ENCODE measurements at places on chromosomes 6 and 20.

DNA sequence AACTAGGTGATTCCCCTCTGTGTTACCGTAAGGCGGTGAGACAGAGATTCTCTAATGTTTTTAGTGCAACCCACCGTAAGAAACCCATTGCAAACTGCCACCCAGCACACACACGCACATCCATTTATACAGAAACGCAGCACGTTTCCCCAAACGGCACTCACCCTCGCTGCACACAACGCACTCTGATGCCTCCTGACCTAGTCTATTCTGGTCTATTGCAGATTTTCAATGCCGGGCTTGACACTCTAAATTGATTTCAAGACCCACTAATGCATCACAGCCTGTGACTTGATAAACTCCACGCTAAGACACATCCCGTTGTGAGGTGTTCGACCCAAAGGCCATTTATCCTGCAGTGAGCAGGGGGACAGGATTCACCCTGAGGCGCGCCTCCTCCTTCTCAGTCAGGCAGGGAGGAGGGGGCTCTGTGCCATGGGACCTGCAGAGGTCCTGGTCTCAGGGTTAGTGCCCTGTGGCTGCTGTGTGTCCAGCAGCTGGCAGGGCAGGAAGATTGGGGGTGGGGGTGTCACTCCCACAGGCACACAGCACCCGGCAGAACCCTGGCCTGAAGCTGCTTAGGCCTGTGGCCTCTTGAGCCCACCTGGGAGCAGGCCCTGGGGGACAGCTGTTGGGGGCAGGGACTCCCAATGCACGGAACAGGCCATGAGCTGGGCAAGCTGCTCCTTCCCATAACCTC is 335.6 kb downstream of the PREX1 start:
- no peak for DNase-seq

GRCh38 chr6:98839781-98840361 is 5.5 kb downstream of the POU3F2 start:
- DNase-seq = no peak

DNA sequence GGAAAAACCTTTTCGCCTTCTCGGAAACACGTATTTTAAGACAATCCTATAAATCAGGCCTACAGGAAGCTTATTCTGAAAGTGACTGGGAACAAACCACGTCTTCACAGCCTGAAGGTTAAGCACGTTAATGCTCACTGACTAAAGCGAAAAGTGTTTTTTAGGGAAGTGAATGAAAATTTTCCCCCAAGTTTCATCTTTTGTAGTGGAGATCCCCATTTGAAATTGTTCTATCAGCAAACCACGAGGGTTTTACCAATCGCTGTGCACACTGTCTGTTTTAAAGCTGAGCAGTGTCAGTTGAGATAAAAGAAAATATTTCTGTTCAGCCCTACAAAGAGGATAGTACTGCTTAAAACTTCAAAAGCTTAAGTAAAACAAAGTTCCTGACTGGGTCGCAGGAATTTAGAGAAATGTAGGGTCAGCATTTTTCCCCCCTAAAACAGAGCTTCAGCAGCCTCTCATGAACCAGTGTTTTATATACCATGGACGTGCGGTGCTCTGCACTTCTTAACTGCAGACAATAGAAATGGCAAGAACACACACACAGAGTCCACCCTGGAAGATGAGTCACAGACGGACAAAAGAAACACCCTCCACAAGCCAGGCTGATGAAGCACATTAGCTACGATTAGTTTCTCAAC is 34.9 kb downstream of the SLC22A23 start:
- no peak for DNase-seq

DNA sequence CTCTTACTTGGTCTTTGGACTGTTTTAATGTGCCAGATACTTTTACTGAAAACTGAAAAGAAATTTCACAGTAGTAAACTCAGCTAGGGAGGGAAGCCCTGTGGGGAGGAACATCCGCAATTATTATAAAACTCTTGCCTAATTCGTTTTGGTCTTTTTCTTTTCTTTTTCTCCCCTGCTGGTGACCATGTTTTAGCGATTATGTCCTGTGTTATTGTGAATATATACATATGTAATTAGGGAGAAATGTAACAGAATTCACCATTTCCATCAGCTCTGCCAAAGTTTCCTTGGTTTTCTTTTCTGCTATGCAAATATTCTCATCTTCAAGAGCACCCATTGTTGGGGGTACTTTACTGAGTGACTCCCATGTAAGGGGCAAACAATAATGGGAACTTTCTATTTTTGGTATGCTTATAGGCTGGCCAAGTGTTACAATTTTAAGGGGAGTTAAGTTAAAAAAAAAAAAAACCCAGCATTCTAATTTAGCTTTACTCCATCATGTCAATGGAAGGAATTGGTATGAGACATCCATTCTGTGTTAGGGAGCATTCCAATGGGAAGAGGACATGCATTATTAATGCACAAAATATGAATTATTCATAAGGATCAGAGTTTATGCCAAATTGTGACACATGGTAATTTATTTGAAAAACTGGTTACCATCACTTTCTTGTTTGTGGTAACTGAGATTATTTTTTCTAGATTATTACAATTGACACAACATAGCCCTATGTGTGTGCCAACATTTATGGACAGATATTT is 2.0 kb downstream of the DOK5 start:
- DNase-seq = no peak

GRCh38 chr6:38774929-38775707 is 60.0 kb downstream of the DNAH8 start:
- no peak for DNase-seq

DNA sequence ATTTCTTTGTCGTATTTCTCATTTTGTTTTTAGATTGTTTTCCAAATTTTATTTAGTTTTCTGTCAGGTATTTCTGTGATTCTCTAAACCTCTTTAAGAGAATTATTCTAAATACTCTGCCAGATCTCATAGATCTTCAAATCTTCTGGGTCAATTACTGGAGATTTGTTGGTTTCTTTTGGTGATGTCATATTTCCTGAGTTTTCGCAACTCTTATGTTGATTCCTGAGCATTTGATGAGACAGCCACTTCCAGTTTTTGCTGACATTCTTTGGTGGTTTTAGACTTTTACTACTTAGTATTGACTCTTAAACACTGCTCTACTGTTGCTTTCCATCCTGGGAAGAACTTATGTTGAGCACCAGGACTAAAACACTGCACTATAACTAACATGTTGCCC is 21.9 kb downstream of the ADGB start:
- DNase-seq = no peak

DNA sequence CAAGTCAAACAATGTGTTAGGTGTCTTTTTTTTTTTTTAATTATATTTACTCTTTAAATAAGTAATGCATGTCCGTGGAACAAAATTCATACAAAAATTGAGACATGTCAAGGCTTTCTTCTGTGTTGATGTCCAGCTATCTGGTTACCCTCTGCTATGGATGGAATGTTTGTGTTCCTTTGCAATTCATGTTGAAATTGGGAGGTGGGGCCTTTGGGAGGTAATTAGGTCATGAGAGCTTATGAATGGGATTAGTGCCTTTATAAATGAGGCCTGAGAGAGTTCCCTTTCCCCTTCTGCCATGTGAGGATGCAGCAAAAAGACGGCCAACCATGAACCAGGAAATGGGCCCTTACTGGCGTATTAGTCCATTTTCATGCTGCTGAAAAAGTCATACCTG is 83.1 kb upstream of the KCNG1 start:
- DNase-seq = no peak

DNA sequence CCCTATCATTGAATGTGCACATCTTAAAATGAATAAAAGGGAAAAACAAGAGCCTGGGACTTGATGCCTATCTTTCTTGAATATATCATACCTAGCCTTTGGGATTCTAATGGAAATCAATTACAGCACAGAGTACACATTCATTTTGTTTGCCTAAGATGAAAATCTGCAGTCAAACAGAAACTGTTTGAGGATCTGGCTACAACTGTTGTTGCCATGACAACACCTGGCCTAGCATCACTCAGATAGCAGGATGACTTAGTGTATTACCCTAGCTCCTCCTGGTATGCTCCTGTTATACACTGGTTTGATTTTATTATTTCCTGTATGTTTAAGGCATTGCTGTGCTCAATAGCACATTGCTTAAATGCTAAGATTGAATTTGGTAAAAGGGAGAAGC is 71.5 kb upstream of the LAMP5 start:
- DNase-seq = no peak

DNA sequence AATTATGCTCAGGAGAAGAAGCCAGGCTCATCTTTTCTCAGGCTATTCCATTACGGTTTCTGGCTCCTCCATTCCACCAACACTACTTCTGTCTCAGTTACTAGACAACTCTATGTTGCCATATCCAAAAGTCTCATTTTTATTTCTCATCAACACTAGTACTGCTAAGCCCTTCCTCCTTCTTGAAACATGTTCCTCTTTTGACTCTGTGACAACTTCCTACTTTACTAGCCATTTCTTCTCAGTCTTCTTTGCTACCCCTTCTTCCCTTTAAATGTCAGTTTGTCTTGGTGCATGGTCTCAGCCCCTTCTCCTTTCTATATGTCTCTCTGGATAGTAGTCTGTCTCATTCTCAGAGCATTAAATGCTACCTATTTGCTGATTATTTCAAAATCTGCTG is 7.1 kb upstream of the ADGRG6 start:
- DNase-seq = no peak

DNA sequence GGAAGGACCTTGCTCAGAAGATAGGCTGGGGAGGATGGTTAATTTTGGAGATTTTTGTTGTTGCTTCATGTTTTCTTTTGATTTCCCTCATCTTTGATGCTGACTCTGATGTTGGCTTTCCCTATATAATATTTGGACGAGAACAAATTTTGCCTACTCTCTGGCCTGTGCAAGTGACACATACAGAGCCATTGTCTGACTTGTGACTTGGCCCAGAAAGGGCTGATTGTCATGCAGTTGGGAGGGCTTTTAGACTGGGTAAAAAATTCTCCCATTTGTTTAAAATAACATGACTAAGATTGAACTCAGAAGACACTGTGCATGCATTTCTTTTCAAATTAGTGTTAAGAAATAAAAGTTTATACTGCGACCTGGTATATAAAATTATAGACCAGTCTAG is 98.6 kb upstream of the SUPT3H start:
- no peak for DNase-seq

DNA sequence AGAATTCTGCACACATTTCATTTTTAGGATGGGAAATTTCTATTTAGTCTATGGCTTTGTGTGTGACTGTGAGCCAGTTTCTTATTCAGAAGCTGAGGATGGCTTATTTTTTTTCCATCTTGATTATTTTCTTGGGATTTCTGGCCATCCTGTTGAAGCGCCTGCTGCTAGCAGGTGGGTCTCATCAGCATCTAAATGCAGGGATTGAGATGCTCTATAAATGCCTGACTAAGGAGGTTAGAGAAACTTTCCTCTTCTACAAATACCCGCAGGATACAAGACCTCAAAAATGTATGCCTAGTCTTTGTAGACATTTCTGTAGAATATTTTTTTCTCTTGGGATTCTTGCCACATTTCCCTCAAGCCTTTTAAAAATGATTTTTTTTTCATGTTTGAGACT is 138.0 kb upstream of the CCN2 start:
- DNase-seq = no peak

- DNase-seq = peak; percentile 97
These were observed 95.5 kb upstream of the AGPAT4 start for GRCh38 chr6:161369339-161369738.

GRCh38 chr20:36881888-36882287 is 6.0 kb downstream of the TLDC2 start:
- no peak for DNase-seq

GRCh38 chr20:53774461-53775203 is 181.0 kb upstream of the ZNF217 start:
- peak; percentile 93 for DNase-seq

DNA sequence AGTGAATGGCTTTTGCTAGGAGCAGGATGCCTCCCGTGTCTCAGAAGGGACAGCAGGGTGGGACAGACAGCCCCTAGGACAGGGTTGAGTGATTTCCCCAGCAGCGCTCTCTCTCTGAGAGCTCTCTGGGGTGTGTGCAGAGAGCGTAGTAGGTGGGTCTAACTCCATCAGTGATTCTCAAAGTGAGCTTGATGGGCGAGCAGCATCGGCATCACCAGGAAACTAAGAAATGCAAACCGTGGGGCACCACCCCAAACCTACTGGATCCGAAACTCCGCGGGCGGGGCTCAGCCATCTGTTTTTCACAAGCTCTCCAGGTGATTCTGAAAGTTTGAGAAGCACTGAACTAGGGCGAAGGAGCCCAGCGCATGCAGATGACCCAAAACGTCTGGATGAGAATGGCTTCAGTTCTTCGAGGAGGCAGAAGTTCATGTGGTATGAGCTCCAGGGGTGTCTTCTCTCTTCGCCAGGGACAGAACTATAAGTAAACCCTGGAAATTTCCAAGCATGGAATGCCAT is 119.6 kb upstream of the RNF24 start:
- DNase-seq = no peak

- no peak for DNase-seq
These were observed 190.9 kb downstream of the OTOR start for GRCh38 chr20:16939051-16939450.

- peak; percentile 60 for DNase-seq
These were observed 172.9 kb downstream of the ADGRG6 start for GRCh38 chr6:142474531-142475289.

DNA sequence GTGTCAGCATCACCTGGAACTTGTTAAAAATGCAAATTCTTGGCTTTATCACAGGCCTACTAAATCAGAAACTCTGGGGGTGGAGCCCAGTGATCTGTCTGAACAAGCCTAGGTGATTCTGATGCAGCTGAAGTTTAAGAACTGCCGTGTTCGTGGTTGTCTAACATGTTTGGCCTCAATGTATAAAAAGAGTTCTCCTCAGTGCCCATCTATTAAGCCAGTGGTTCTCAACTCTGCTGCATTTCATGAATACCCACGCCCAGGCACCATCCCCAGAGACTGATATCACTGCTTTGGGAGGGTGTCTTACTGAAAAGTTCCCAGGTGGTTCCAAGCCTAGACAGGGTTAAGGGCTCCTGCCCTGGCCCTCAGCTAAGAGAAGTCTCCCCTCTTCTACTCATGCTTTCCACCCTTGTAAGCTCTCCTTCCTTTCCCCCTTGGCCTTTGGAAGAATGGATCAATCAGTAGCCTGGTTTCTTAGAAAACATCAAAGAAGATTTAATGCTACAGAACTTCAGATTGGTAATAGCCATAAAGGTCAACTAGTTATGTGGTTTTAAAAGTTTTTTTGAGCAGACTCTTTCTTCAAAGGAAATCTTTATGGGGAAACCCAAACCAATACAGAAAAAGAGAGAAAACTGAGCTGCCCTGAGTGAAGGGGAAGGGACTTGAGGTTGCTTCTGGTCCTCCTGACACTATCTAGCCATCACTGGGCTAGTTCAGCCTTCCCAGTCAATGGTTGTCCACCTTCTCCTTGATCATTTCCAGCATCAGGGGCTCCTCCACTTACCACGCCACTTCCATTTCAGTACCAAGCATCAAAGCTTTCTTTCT is 38.9 kb upstream of the TNFAIP3 start:
- DNase-seq = peak; percentile 87

GRCh38 chr20:34755367-34755766 is 51.2 kb downstream of the TP53INP2 start:
- DNase-seq = no peak

GRCh38 chr6:27545271-27546046 is 72.6 kb upstream of the ZNF184 start:
- DNase-seq = peak; percentile 84
